Activated CD8-positive, alpha-beta memory T cell treated with anti-CD3 and anti-CD28 coated beads, Interleukin-2, amount 50 U/mL, for 48 hours (primary cell): ENCODE measurements at places on chromosomes 4 and X.

- no peak for DNase-seq
Measured at GRCh38 chr4:39636531-39637184, 2.0 kb downstream of the SMIM14 start.

GRCh38 chr4:142500966-142501365 is 345.1 kb downstream of the INPP4B start:
- DNase-seq: no peak

- no peak for DNase-seq
Measured at GRCh38 chr4:76105652-76106051, 31.1 kb downstream of the ART3 start.

DNA sequence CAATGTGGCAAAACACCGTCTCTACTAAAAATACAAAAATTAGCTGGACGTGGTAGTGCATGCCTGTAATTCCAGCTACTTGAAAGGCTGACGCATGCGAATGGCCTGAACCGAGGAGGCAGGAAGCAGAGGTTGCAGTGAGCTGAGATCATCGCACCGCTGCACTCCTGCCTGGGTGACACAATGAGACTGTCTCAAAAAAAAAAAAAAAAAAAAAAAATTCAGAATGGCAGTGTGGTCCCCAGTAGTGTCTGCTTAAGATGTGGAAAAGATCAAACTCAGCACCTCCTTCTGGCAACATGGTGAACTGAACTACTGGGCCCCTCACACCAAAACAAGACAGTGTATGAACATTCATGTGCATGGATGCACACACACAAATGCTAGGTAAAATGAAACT is 32.2 kb downstream of the SMS start:
- DNase-seq: no peak

GRCh38 chrX:16333453-16333852 is 166.2 kb downstream of the MAGEB17 start:
- DNase-seq: no peak

GRCh38 chrX:56762220-56762619 is 33.2 kb downstream of the NBDY start:
- DNase-seq: no peak

- no peak for DNase-seq
Measured at GRCh38 chr4:40301603-40302002, 33.5 kb upstream of the CHRNA9 start.

DNA sequence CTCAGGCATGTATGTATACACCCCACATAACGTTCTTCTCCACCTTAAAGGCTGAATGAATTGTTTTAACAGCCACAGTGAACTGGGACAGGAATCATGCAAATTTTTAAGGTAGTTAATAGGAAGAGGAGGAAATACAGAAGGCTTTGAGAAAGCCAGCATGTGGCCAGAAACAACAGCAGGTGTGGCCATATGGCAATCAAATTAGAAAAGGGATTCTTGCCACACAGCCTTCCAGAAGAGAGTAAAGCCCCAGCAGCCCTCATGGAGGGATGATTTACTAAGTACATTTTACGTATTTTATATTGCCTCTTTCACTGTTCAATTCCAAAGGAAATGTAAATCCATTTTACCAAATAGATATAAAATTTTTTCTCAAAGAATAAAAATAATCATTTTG is 792.2 kb downstream of the ADGRL3 start:
- no peak for DNase-seq

DNA sequence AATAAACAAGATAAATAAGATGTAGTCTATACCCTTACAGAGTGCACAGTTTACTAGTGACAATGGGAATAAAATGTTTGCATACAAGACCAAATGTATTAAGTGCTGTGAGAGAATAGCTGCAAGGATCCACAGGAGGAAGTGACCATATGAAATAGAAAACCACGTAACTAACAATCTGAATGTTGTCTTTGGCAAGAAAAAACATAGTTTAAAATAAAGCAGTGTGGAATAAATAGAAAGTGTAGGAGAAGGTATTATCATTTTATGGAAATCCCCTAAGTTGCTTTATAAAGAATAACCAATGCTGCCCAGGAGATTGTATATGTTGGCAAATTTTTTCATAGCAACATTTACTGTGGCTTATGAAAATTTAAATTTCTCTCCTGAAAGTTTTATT is 116.1 kb downstream of the PCDH7 start:
- no peak for DNase-seq

GRCh38 chr4:189021831-189022230 is 882.6 kb downstream of the TRIML1 start:
- DNase-seq: no peak

GRCh38 chr4:88661739-88662138 is 35.9 kb downstream of the NAP1L5 start:
- DNase-seq: no peak

DNA sequence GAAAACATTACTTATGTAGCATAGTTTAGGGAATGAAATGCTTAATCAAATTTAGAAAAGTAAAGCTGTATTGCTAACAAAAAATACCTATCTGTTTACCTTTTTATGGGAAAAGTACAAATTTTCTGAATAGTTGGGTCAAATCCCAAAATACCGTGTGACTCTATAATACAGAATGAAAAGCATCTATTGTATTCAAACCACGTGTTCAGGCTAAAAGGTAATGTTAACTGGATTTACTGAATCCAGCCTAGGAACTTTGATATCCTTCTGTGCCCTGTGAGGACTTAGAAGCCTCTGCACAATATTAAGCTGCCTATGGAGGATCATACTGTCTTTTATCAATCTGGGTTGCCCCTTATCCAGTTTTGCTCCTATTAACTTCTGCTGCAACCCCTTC is 36.3 kb upstream of the AGA start:
- no peak for DNase-seq

DNA sequence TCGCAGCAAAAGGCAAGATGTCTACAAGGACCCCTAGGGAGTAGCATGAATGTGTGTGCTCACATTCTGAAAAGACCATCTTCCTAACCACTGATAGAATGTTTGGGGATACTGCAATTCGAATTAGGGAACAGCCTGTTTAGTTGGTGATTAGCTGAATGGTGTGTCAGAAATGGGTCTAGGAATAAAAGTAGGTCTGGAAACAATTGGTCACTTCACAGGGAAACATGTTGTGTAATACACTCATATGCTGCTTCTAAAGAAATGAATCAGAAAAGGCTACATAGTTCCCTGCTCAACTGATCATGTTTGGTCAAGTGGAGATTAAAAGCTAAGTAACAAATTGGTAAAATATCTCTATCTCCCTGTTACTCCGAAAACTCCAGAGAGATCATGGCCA is 2362.4 kb upstream of the TENM3 start:
- no peak for DNase-seq

- DNase-seq: no peak
Measured at GRCh38 chrX:44580466-44580865, 37.8 kb upstream of the FUNDC1 start.

- DNase-seq: no peak
Measured at GRCh38 chr4:4308800-4309441, 18.9 kb downstream of the ZBTB49 start.

GRCh38 chrX:8914681-8915080 is 113.5 kb upstream of the FAM9A start:
- no peak for DNase-seq

GRCh38 chr4:161525121-161525520 is 638.7 kb downstream of the FSTL5 start:
- DNase-seq: no peak

- DNase-seq: no peak
Measured at GRCh38 chrX:133364865-133365264, 50.4 kb downstream of the GPC4 start.

DNA sequence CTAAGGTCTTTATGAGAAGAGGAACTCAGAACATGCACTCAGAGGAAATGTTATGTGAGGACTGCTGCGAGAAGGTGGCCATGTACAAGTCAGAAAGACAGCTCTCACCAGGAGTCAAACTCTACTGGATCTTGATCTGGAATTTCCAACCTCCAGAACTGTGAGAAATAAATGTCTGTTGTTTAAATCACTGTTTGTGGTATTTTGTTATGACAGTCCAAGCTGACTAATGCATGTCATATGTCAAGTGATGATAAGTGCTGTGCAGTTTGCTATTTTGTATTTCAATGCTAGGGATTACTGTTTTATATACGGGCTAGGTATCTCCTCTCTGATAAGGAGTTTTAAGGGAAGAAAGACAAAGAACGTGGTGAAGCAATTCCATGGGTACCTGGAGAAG is 162.3 kb downstream of the CPEB2 start:
- no peak for DNase-seq

DNA sequence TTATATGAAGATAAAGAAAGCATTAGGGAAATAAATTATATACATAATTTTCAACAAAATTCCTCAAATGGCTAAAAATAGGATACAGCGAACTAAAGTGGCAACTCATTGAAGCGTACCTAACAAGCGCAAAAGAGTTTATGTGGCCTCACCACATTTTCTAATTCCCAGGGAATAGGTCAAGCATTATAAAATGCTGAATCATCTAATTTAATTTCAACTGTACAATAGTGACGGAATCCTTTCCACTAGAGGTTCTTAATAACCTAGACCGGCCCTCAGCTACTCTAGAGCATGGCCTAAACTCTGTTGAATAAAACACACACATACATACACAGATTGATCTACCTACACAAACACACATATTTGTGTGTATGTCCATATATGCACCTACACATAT is 29.1 kb downstream of the CXXC4 start:
- no peak for DNase-seq
